ENCODE measurements at places on chromosomes 6 and 20.

- DNase-seq, result no peak
Measured at GRCh38 chr20:24389686-24390085, 79.7 kb upstream of the SYNDIG1 start.

GRCh38 chr6:27970444-27970843 lies 13.4 kb downstream of the OR2B6 start:
- no peak for DNase-seq

GRCh38 chr20:57262301-57262700 lies 4.1 kb downstream of the BMP7 start:
- DNase-seq, result no peak

GRCh38 chr6:163324688-163325389 lies 89.7 kb upstream of the QKI start:
- DNase-seq, result peak; percentile 58

DNA sequence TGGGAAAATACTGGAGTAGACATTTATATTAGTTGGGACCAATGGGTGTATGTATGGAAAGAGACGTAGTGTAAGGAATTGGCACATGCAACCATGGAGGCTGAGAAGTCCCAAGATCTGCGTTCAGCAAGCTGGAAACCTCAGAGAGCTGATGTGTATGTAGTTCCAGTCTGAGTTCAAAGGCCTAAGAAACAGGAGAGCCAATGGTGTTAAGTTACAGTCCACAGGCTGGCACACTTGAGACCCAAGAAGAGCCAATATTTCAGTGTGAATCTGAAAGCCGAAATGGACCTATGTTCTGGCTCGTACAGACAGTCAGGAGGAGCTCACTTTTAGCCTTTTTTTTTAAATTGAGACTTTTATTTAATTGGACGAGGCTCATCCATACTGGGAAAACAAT lies 244.2 kb downstream of the CDKAL1 start:
- no peak for DNase-seq

DNA sequence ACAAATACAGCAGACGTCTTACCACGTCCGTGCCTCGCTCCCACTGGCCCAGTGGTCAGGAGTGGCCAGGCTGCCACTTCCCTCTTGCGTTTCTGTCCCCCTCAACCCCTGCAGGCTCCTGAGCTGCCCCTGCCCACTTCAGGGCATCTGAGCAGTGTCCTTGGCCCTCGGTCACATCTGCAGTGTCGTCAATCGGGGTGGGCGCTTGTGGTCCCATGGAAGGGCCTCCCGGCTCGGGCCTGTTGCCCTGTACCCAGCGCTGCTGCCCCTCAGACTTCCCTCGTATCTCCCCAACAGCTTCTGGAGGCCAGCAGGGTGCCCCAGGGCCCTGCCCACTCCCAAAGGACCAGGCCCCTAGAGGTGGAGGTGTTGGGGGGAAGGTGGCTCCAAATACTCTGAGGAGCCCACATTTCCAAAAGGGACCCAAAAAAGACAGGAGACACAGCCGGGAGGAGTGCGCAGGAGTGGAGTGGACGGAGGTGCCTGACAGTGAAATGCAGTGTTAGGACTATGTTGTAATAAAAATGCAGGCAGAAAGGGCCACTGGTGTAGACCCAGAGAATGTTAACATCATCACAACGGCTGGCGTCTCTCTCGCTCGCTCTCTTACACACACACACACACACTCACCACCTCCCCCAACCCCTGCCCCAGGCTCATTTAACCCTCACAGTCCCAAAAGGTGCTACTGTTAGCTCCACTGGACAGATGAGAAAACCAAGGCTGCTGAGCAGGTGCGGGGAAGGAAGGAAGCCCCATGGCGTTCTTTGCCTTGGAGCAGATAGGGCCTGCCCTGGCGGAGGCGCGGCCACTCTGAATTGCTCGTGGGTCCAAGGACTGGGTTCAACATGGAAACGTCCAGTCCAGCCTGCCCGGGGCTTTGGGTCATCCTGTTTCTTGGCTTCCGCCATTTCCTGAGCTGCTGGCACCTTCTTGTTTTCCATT lies 343.9 kb downstream of the ZFAND3 start:
- DNase-seq, result no peak

DNA sequence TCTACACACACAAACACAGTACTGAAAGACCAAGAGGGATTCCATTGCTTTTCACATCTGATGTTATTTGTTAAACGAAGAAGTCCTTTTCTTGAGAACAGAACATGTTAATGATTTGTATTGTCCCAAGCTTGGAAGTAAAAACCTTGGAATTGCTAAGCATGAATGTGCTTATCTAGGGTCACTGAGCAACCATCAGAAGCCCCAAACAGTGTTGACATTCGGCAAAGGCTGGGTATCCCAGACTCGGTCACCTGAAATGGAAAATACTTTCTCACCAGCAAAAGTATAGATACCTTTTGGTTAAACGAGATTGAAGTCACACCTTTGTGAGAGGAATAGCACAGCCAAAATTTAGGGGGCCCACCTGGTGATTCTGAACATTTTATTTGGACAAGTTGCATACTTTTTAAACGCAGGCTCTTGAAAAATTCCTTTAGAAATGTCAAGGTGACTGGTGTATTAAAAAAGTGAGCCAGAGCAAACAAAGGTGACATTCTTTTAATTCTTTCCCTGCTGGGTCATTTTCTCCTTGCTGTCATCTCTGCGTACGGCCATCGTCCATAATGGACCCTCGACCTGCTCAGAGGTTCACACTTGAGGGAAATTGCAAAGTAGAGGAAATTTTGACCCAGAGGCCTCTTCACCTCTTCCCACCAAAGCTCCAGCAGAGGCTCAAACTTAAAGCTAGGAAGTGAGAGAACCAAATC lies 95.8 kb upstream of the FOXA2 start:
- DNase-seq, result no peak

- no peak for DNase-seq
Measured at GRCh38 chr20:49762940-49763766, 49.5 kb upstream of the B4GALT5 start.

Measured in skin of body (tissue), 3 donors.